ENCODE measurements at places on chromosomes 12 and 14. TPM values are rescaled to one million over a fixed set of nuclear protein-coding genes. Genes with fewer than 3 reads are reported as not detected.

DNAI7 gene
- 3.4 TPM for total RNA-seq

NANOG gene
- 13.3 TPM for total RNA-seq

NTF3 gene
- 1.7 TPM for total RNA-seq

AP4S1 gene
- total RNA-seq = 3.4 TPM

HOXC12 gene
- total RNA-seq = not detected

MYF6 gene
- total RNA-seq = not detected

FAM181A gene
- not detected for total RNA-seq

GARIN6 gene
- total RNA-seq = not detected

SMOC1 gene
- total RNA-seq = 9.8 TPM

CKB gene
- 179 TPM for total RNA-seq

GLI1 gene
- total RNA-seq = 0.25 TPM

RPGRIP1 gene
- total RNA-seq = not detected

NGB gene
- total RNA-seq = 1.7 TPM

Measured in vagina (tissue), 2 donors.